WTC11 (cell line): ENCODE measurements at places on chromosomes 3 and 15. TPM values are rescaled to one million over a fixed set of nuclear protein-coding genes. Genes with fewer than 3 reads are reported as not detected.

- no peak for DNase-seq
Observed at GRCh38 chr3:33490641-33491241, 50.5 kb upstream of the UBP1 start.

DNA sequence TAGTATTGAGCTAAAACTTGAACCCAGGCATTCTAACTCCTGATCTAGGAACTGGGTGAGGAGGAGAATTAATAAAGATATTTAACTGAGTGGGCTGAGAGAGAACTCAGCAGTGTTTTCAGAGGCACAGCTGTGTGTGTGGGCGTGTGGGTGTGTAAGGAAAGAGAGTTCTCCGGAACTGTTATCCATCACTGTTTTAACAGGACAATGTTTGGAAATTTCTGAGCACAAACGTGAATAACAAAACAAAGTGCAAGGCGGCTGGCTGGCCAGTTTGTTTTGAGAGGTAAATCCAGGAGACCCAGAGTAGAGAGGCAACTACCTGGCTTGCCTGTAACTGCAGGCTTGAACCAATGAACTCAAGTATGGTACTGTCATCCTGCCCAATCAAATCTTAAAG lies 5.0 kb upstream of the PTPN9 start:
- no peak for DNase-seq

The DCP1A gene
- total RNA-seq = 16.4 to 19.1 TPM (median 17.4 TPM) in 3 replicates

GRCh38 chr3:186669378-186670084 lies 3.7 kb downstream of the HRG start:
- no peak for DNase-seq

GRCh38 chr3:134312072-134312872 lies 61.6 kb upstream of the RYK start:
- peak; percentile 55 for DNase-seq

- DNase-seq = no peak
Observed at GRCh38 chr15:38217191-38217595, 35.4 kb upstream of the SPRED1 start.

DNA sequence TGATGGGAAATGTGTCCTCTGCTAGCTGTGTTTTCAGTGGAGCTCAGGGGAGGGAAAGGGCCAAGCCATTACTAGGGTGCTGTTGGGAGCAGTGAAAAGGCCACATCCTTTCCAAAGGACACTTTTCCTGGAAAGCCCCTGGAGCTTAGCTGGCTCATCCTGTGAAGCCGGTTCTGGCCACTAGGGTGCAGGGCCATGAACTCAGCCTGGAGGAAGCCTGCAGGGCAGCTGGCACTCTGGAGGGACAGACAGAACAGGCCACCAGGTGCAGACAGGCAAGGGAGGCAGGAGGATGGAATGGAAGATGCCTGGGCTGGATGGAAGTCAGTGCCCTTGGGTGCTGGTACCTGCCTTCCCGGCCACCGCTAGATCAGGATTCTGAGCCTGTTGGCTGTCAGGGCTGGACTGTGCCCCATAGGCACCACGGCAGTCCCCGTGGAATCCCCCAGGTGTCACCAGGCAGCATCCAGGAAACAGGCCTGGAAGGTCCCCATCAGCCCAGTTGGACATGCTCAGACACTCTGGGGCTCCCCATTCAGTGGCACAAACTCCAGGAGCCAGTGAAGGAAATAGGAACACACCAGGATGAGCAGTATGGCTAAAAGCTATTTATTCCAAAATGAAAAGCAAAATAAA lies 76.2 kb upstream of the C2CD4B start:
- DNase-seq = peak; percentile 79

DNA sequence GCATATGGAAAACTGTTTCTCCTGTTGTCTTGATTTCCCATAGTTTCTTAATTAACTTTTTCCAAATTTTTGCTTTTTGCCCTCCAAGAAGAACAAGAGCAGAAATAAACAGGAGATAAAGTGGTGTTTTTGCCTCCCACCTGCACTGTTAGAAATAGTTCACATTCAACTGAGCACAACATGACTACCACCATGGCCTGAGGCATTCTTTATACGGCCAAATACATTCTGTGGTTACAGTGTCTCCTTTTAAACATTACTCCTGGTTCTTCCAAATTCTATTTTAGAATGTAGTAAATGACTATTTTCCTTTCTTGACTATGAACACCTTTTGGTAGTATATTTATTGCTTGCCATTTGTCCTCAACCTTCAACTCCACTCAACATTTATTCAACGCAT lies 98.5 kb downstream of the LARS2 start:
- no peak for DNase-seq

The INKA1 gene
- 1.4 to 2.0 TPM (median 1.5 TPM) in 3 replicates for total RNA-seq

DNA sequence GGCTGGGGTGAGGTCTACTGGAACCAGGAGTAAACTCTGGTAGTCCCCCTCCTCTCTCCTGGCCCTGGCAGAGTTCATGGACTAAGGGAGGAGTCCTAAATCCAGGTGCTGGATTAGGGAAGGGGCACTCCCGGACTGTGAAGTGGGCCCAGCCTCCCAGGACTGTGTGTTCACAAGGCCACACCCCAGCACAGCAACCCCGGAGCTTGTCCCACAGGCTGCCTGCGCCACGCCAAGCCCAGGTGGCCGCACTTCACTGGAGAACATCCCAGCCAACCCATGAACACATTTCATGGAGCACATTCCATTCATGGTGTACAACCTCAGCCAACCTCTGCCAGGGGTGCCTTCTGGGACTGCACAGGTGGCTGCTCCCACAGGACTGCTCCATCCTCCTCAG lies 8.2 kb downstream of the ARPIN start:
- no peak for DNase-seq

DNA sequence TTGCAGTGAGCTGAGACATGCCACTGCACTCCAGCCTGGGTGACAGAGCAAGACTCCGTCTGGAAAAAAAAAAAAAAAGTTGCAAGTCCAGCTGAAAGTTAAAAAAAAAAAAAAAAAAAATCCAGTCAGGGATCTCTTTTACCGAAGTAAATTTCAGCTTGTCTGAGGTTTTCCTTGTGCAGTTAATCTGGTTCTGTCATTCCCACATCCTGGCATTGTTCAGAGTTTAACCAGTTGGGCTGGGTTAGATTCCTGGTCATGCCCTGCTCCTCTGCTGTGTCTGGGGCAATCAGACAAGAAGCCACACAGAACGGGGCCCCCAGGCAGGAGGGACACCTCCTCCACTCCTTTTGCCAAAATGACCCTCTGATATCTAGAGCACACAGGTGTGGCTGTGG lies 84.1 kb upstream of the KLHL25 start:
- DNase-seq = no peak
